ENCODE measurements at places on chromosomes 6 and 20. TPM values are rescaled to one million over a fixed set of nuclear protein-coding genes. Genes with fewer than 3 reads are reported as not detected.

RIPPLY2 gene
- total RNA-seq, result under 0.01 TPM

MAS1L gene
- total RNA-seq, result not detected

HLA-DRB5 gene
- total RNA-seq, result 8.5 TPM

SLPI gene
- total RNA-seq, result 0.63 TPM

IRAK1BP1 gene
- total RNA-seq, result 0.42 TPM

APOBEC2 gene
- total RNA-seq, result not detected

GPX6 gene
- total RNA-seq, result not detected

TTBK1 gene
- under 0.01 TPM for total RNA-seq

ARHGAP18 gene
- 14.3 TPM for total RNA-seq
